ENCODE measurements at places on chromosomes 7 and 10.

DNA sequence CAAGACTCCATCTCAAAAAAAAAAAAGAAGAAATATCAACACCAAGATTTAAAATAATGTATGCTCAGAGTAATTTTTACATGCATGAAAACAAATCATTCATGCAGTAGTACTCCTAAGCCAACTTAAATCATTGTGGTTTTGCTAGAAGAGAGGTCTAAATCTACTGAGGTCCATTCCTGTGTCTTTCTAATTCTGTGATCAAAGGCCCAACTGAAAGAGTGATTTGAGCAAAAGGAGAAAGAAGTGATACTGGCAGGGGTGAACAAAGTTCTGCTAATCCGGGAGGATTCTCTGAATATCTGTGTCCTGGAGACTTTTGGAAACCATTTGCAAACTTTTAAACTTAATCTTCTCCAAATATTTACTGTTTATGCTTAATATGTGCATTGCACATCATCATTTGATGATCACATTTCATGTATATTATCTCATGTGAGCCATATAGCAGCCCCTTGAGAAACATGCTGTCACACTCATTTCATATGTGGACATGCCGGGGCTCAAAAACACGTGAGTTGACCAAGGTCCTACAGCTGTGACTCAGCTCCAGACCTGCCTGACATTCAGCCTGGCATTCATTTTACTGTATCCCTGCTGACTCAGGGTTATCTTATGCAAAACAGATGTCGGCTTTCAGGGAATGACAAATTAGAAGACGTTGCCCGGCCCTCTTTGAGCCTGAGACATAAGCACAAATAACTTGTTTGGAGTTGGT, 76.4 kb downstream of the FAM107B start:
- DNase-seq = no peak

DNA sequence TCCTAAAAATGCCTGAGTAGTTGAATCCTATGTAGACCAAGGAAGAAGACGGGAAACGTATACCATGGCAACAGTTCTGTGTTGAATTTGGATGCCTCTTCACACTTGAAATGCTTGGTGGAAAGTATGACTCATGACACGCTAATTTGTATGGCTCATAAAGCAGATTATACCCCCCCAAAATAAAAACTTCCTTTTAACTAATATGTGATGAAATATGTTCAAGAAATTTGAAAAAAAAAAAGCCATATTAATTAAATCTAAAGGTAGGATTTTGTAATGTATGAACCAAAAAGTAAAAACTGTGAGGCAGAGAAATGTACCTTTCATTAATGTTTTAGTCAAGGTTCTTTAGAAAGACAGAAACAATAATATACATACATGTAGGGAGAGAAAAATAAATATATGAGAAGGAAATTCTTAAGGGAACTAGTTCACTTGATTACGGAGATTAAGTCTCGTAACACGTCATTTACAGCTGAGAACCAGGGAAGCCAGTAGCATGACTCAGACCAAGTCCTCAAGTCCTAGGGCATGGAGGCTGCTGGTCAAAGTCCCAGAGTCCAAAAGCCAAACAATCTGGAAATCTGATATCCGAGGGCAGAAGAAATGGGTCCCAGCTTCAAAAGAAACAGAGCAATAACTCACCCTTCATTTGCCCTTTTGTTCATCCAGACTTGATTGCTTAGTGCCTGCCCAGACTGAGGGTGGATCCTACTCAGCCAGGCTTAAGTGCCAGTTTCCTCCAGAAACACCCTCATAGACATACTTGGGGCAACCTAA, 485.1 kb downstream of the SEMA3D start:
- no peak for DNase-seq

- peak; percentile 66 for DNase-seq
These were observed 235.0 kb upstream of the PLPP4 start for GRCh38 chr10:120221873-120222485.

GRCh38 chr10:18100669-18101068, 39.6 kb upstream of the CACNB2 start:
- peak; percentile 52 for DNase-seq

- DNase-seq = no peak
These were observed 14.6 kb upstream of the DRGX start for GRCh38 chr10:49410365-49411074.

DNA sequence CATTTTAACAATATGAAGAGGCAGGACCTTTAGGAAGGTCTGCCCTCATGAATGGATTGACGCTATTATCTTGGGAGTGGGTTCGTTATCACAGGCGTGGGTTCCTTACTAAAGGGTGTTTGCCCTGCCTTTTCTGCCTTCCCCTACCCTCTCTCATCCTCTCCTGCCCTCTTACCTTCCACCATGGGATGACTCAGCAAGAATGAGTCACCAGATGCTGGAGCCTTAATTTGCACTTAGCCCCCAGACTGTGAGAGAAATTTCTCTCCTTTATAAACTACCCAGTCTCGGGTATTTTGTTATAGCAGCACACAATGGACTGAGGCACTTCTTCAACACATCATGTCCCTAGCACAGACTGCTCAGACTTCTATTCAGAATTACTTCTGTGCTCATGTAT, 31.4 kb upstream of the ZNF32 start:
- DNase-seq = peak; percentile 38

- DNase-seq = no peak
These were observed 634.7 kb upstream of the AUTS2 start for GRCh38 chr7:68963552-68963951.

- DNase-seq = no peak
These were observed 134.3 kb upstream of the ZMIZ1 start for GRCh38 chr10:78934532-78934898.

DNA sequence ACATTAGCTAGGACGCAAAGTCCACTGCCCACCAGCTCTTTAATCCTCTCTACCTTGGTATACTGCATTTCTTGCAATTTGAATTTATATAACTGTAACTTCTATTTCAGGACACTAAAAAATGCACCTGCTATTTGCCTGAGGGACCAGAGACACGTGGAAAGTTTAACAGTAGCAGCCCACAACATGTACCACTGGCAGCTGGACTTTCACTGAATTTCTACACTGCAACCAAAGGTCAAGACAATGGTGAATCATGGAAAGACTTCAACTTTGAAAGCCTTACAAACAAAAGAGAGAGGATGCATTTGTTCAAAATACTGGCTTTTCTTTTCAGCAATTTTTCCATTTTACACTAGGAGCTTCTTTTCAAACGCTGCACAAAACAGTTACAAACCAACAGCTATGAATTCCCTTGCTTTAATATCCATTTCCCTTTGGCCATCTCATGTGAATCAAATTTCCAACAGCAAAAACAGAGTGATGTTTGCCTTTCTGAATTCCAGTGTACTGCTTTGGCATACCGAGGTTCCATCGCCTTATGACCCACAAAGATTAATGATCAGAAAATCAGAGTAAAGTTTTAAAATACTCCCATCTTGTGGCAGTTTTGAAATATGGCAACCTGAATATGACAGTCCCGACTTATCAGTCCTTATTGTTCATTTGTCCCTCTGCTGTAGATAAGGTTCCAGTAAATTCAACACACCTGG, 29.9 kb upstream of the HNRNPH3 start:
- peak; percentile 62 for DNase-seq

GRCh38 chr10:88108115-88108610, 244.7 kb downstream of the PTEN start:
- DNase-seq = peak; percentile 97

- DNase-seq = no peak
These were observed 141.2 kb upstream of the ABCB5 start for GRCh38 chr7:20474249-20474648.

DNA sequence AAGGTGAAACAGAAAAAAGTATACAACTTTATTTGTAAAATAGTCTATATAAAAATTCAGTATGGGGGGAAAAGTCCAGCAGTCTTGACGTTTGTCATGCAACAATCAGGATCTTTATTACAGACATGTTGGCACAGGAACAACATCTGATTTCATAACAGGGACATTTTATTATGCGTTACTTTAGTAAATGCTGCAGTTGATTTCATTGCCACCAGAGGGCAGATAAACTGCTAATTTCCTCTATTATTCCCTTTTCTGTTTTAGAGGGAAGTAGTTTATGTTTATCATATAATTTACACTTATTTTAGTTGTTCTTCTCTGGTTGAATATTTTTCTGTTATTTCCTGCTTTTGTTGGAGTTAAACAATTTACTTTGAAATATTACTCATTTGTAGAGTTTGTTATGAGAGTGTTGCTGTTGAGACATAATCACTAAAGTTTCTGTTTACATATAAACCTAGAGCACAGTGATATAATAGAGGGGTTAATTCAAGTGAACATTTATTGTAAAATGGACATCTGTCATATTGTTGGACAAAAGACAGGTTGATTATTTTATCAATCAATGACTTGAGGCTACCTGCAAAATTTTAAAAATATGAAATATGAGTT, 3.3 kb downstream of the PLXDC2 start:
- DNase-seq = peak; percentile 36

DNA sequence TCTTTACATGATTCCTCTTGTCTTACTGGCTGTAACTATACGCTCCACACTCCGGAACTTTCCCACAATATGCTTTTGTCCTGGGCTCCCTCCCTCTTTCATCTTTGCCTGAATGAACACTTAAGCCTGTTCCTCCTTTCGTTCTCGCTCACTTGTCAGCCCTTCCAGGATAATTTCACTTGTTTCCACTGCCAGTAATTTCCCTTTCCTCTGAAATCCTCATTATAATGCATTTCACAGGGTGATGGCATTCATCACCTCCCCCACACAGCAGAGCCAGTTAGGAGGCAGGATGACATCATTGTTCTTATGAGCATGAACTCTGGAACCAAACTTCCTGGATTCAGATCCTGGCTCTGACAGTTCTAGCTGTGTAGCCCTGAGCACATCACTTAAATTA, 372.6 kb downstream of the GPR158 start:
- no peak for DNase-seq

DNA sequence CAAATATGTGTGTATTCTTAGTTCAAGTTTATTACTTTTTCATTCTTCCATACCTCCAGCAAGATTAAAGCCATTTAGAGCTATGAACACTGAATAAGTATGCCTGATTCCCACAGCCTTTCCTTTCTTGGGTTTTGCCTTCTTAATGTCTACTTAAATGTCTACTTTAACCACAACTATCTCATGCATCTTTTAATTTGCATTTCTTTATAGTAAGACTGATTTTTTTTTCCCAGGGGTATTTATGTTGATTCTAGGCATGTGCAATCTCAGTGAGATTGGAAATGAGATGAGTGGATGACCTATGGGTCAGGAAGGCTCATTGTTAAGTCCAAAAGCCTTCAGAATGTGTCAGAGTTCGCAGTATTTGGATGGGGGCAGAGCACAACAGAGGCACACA, 3.6 kb downstream of the PCBD1 start:
- DNase-seq = no peak

DNA sequence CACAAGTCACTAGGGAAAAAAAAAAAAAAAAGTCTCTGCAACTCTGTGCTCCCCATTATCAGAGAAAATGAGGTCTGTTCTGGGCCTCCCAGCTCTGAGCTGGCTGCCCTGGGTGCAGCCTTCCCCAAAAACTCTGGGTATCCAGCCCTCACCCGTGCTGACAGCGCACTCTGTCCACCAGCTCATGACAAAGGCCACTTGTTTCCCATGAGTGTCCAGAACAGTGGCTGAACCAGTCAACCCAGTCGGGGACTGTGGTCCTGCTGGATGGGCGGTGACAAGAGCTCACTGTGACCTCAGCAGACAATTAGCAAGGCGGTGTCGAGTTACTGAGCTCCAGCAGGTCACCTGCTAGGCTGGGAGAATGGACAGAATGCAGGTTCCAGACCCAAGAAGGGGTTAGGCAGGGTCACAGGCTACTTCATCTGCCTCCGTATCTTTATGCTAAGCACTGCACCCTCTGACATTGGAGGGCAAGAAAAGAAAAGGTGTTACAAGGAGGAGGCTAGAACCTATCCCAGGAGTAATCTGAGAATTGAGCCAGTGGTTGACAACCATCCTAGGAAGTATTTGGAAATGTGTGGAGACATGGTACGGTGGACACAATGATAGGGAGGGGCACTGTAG, 37.2 kb downstream of the DLG5 start:
- no peak for DNase-seq

DNA sequence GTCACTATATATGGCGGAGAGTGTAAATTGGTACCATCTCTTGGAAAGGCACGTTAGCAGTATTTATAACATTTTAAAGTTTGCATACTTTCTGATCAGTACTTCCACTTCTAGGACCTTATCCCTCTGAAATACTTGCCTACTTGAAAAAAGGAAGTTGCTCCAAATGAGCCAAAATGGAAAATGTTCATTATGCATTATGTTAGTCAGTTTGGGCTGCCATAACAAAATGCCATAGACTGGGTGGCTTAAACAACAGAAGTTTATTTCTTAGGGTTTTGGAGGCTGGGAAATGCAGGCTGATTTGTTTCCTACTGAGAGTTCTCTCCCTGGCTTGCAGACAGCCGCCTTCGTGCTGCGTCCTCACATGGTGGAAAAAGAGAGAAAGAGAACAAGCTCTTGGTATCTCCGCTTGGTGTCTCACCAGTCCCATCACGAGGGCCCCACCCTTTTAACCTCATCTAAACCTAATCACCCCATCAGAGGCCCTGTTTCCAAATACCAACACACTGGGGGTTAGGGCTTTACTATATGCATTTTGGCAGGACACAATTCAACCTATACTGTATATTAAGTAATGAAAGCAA, 6.9 kb downstream of the SNX10 start:
- peak; percentile 52 for DNase-seq

- DNase-seq = no peak
These were observed 199.5 kb upstream of the PPP2R2D start for GRCh38 chr10:131701131-131701947.

- peak; percentile 70 for DNase-seq
These were observed 32.8 kb downstream of the CPVL start for GRCh38 chr7:29113384-29114102.

- no peak for DNase-seq
These were observed 3.6 kb downstream of the PLAC9 start for GRCh38 chr10:80136134-80136571.

DNA sequence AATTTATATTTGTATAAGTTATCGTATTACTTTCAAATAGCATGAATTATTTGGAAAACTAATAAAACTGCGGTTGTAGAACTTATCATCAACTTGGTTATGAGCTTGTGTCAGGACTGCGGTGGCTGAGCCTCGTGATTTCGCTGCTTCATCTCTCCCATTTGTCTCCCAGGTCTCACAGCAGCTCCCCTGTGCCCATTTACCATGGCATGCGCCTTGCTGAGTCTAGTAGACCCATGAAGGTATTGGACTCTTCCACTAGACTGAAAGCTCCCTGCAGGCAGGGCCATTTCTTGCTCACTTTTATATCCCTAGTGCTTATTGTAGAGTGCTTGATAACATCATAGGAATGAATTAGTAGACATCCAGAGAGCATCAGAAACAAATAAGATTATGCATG, 53.9 kb downstream of the CPXM2 start:
- no peak for DNase-seq
